Sciatic nerve (tissue), 2 donors: ENCODE measurements at places on chromosomes 3 and 15. TPM values are rescaled to one million over a fixed set of nuclear protein-coding genes. Genes with fewer than 3 reads are reported as not detected.

GRCh38 chr3:126114443-126115386, 30.8 kb upstream of the SLC41A3 start:
- DNase-seq = peak; percentile 46

- DNase-seq = peak; percentile 73
These were observed 448 bp downstream of the SHISA5 start for GRCh38 chr3:48503401-48504050.

DNA sequence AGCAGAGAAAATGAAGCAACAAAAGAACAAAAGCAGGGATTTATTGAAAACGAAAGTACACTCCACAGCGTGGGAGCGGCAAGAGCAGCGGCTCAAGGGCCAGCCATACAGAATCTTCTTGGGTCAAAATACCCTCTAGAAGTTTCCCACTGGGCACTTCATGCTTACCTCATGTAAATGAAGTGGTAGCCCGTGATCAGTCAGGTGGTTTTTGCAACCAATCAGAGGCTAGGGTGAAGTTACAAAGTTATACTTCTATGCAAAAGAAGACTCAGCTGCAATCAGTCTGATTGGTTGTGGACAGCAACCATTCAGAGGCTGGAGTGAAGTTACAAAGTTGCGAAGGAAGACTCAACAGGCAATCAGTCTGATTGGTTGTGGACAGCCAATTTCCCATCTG, 37.8 kb upstream of the TRH start:
- DNase-seq = no peak

DNA sequence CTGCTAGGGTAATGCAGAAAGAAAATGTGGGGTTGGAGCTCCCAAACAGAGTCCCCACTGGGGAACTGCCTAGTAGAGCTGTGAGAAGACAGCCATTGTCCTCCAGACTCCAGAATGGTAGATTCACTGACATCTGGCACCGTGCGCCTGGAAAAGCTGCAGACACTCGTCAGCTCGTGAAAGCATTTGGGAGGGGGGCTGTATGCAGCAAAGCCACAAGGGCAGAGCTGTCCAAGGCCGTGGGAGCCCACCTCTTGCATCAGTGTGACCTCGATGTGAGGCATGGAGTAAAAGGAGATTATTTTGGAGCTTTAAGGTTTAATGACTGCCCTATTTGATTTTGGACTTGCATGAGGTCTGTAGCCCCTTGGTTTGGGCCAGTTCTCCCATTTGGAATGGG, 242.9 kb downstream of the VGLL3 start:
- no peak for DNase-seq

GRCh38 chr3:34388830-34389229, 590.4 kb downstream of the PDCD6IP start:
- DNase-seq = no peak

- DNase-seq = no peak
These were observed 45.6 kb downstream of the NMD3 start for GRCh38 chr3:161266731-161267150.

GRCh38 chr15:57547243-57547755, 44.4 kb upstream of the MYZAP start:
- no peak for DNase-seq

- DNase-seq = no peak
These were observed 26.9 kb upstream of the CA12 start for GRCh38 chr15:63408524-63408923.

- DNase-seq = no peak
These were observed 1.4 kb downstream of the MAPKBP1 start for GRCh38 chr15:41775651-41776050.

DNA sequence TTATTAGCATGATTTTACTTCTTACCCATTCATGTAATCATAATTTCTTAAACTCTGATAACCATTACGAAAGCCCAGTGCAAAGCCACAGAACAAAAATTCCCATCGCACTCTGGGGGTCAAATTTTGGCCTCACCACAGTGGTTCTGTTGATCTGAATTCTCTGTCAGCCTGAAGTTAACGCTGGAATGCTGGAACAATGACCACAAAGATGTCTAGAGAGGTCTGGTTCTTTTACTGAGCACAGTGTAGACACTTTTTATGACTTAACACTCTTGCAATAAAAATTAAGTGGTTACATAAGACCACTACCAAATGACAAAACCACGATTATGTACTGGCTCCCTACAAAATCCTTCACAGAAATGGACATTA, 94.7 kb downstream of the PDZRN3 start:
- no peak for DNase-seq

GRCh38 chr3:27688053-27688452, 34.1 kb downstream of the EOMES start:
- no peak for DNase-seq

- no peak for DNase-seq
These were observed 23.9 kb downstream of the SLC35A5 start for GRCh38 chr3:112585782-112586181.

- no peak for DNase-seq
These were observed 6.5 kb downstream of the FBN1 start for GRCh38 chr15:48638963-48639362.

DNA sequence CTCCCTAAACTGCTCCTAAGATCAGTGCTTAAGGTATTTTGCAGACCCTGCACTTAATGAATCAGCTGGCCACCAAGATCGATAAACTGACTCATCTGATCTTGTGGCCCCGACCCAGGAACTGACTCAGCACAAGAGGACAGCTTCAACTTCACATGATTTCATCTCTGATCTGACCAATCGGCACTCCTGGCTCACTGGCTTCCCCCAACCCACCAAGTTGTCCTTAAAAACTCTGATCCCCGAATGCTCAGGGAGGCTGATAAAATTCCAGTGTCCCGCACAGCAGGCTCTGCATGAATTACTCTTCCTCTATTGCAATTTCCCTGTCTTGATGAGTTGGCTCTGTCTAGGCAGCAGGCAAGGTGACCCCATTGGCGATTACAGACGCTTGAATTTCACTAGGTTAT, 13.5 kb downstream of the HTR3E start:
- DNase-seq = no peak

DNA sequence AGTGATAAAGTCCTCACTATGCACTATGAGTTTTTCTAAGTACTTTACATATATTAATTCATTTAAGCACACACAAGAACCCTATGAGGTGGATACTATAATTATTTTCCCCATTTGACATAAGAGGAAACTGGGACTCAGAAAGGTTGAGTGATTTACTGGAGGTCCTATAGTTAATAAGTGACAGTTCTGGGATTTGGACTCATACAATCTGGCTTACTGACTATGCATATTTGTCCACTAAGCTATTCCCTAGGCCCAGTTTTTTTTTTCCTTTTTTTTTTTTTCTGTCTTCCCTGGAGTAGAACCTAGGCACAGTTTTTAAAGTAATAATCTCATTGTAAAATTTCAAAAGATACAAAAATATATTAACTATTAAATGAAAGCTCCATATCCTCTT, 6.3 kb upstream of the RTP2 start:
- no peak for DNase-seq

- no peak for DNase-seq
These were observed 275.5 kb downstream of the GAP43 start for GRCh38 chr3:115898656-115899410.

ITIH3 gene
- total RNA-seq = 22.0 TPM

GNAI2 gene
- 313 TPM for total RNA-seq

OR5H1 gene
- total RNA-seq = not detected

SUMF1 gene
- 27.1 TPM for total RNA-seq

CKMT1A gene
- total RNA-seq = 0.36 TPM
